ENCODE measurements at places on chromosomes 4 and X. TPM values are rescaled to one million over a fixed set of nuclear protein-coding genes. Genes with fewer than 3 reads are reported as not detected.

DNA sequence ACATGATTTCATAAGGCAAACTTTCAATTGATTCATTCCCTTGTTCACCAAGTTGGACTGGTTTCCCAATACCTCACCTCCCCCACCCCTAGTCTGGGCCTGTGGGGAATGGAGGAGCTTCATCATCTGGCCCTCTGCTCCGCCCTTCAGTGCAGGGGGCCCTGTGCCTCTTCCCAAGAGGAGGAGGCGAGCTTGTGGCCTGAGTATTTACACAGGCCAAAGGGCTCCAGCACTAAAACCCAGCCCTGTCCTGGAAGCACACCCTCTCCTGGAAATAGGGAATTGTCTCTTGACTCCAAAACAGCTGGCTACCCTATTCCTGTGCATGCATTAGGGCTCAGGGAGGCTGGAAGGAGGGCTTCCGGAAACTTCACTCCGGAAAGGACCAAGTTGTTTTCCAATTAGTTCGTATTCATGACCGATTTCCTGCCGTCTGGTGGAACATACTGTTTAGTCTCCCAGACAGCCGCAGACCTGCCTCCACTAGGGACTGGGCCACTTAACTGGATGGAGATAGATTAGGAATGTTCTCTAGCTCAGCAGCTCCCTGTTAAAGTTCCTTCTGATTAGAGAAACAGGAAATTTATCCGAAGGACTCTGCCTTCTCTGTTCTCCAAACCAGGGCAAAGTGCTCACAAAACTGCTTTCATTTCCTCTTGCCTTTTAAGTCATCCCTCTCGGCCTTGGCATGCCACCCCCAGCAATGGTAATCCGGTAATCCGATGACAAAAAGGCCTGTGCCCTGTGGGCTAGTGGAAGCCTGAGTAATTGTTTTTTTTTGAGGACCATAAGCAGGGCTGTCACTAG is 5.8 kb downstream of the SRPX2 start:
- no peak for DNase-seq

- DNase-seq = no peak
These were observed 841.6 kb downstream of the RAPGEF2 start for GRCh38 chr4:159944477-159944876.

- DNase-seq = no peak
These were observed 6.3 kb downstream of the MEPE start for GRCh38 chr4:87838890-87839591.

DNA sequence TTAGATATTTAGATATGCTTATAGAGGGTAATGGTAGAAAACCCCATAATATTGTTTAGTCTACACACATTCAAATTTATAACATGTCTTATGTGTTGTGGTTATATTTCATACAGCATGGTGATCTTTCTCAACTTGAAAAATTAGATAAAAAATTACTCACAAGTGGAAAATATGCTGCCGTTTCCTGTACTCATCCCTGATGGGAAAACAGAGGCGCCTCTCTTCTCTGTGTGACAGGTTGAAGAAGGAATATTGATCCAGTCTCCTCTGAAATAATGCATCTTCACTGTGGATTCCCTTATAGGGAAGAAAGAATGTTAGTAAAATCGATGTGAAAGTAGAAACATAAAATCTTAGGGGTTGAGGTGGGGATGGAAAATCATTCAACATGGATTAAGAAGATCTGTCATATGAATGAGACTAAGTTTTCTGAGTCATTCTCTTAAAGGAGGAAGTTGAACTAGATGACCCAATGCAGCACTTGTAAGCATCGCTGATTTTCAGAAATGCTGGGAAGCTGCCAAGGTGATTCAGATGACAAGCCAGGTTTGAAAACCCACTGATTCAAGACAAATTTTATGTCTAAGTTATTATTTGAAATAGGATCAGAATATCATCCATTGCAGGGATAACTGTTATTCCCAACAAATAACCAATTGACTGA is 70.7 kb downstream of the ANKRD50 start:
- DNase-seq = no peak

- DNase-seq = no peak
These were observed at the start of gene TRIM2 for GRCh38 chr4:153204247-153204671. Gene TRIM2, plus strand, starts transcription at chr4:153204443. Its CDS starts 88 bp downstream, at chr4:153204531.

- DNase-seq = no peak
These were observed 13.3 kb upstream of the UBA6 start for GRCh38 chr4:67714248-67714583.

- DNase-seq = no peak
These were observed 255.9 kb downstream of the ADAMTS3 start for GRCh38 chr4:72313121-72313520.

GRCh38 chr4:24840362-24840761 is 45.0 kb downstream of the SOD3 start:
- no peak for DNase-seq

SPANXN3 gene
- not detected for total RNA-seq

CSAG1 gene
- total RNA-seq = not detected

DCAF8L2 gene
- not detected for total RNA-seq
